Cortex of kidney (tissue), 1 donor: ENCODE measurements at places on chromosomes 4 and X.

DNA sequence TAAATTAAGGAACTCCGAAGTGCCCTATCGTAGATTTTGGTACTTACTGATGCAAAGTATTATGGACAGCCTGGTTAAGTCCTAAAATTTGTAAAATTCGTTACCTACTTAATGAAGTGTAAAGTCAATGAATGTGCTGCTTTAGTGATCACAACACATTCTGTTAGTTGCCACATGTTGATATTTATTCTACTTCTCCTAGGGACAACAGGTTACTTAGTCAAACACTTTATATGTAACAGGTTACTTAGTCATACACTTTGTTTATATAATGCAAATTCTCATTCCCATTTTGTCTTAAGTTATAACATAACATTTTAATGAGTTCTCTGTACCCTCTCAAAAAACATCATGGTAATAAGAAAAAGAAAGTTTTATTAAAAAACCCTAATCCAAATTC is 643.0 kb upstream of the FTHL17 start:
- DNase-seq: no peak

DNA sequence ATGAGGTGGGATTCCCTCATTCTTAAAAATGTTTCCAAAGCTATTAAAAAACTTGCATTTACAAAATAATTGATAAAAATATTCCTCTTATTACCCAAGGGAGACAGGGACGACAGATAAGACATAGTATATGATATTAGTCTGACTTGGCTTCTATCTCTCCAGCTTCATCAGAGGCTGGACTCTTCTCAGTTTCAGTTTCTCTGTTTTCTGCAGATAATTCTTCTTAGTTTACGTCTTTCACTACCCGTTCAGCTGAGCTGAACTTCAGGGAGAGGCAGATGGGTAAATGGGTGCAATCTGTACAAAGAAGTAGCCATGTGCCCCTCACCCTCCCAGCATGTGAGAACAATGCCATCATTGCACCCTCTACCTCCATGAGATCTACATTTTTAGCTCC is 214.0 kb upstream of the SLIT2 start:
- DNase-seq: no peak

DNA sequence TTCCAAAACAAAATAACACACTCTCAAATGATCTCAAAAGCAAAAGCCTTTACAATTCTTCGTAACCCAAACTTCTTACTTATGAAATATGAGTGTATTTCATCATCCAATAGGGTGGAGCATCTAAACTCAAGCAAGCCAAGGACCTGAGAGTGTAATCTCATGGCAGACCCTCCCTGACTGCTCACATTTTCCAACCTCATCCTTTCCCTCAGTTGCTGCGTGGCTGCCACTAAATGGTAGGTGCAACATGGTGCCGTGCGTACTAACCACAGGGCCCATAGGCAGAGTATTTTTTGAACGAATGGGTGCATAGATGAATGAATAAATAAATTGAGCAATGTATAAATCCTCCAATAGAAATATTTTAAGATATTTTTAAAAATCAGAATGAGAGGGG is 45.4 kb downstream of the TTC29 start:
- no peak for DNase-seq

- DNase-seq: no peak
These were observed 127.3 kb upstream of the STK26 start for GRCh38 chrX:131895807-131896206.

- DNase-seq: no peak
These were observed 48.9 kb downstream of the C4orf50 start for GRCh38 chr4:5969336-5969735.

GRCh38 chr4:107219681-107220080 is 183.6 kb upstream of the DKK2 start:
- no peak for DNase-seq

DNA sequence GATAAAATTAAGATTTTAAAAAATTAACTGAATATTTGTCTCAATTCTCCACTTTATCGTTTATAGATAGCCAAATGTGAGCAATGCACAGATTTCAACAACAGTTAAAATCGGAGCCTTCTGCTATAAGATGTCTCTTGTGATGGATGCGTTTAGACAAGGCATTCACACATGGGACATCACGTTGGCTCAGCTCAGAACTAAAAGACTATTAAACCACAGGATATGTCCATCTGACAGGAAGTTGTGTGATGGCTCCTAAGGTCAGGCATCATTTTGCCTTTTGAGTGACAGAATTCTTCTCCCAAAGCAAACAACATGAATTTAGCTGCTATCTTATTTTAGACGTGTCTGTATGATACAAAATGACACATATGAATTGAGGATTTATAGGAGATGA is 17.3 kb upstream of the VCX3B start:
- no peak for DNase-seq

- DNase-seq: no peak
These were observed 334.6 kb upstream of the CPEB2 start for GRCh38 chr4:14667624-14668151.

DNA sequence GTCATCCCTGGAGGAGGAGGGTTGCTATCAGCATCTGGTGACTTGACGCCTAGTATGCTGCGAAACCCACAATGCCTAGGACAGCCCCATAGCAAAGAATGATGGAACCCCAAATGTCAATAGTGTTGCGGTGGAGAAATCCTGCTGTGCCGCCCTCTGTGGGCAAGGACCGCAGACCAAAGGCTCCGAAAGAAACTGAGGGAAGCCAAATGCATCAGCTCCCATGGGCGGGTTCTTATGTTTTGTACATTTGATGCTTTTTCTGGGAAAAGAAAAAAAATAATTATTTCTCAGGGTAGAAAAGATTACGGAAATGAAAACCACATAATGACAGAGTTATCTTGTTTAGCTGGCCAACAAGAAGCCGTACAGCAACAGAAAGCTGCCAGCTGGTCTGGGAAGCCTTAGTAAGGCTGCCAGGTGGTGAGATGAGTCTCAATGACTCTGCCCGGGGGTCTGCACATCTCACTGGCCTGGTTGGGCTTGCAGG is 95.0 kb upstream of the TBL1X start:
- DNase-seq: no peak

DNA sequence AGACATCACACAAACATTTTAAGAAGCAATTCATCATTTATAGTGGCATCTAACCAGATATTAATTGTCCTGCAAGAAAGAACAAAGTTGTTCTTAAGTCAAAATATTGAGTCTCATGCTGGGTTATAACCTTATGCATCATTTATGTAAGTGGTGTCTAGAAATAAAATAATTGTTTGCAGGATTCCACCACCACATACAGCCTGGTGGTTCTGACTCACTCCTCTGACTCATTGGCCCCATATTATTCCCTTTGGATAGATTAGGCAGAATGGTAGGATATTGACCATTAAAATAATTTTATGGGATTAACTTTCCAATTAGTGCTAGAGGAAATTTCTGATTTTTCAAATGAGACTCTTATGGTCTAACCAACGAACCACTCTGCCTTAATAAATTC is 384.5 kb downstream of the GRXCR1 start:
- DNase-seq: no peak

DNA sequence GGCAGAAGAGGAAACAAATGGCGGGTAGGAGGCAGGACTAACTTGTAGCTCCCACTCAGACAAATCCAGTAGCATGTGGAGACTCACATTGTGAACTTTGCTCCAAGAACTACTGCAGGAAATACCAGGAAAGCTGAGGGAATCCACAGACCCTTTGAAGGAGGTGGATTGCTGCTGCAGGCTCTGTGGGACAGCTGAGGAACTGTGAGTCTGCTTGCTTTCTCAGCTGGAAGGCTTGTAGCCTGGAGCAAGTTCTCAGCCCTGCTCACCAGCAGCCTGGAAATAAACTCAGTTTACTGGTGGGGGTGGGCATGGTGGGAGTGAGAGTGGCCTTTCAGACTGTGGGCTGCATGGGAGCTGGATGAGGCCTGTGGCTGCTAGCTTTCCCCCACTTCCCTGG is 16.0 kb downstream of the RTL3 start:
- DNase-seq: no peak

GRCh38 chr4:38559374-38559773 is 104.6 kb upstream of the KLF3 start:
- DNase-seq: no peak

- DNase-seq: no peak
These were observed 21.9 kb downstream of the ATP2B3 start for GRCh38 chrX:153539171-153539978.

DNA sequence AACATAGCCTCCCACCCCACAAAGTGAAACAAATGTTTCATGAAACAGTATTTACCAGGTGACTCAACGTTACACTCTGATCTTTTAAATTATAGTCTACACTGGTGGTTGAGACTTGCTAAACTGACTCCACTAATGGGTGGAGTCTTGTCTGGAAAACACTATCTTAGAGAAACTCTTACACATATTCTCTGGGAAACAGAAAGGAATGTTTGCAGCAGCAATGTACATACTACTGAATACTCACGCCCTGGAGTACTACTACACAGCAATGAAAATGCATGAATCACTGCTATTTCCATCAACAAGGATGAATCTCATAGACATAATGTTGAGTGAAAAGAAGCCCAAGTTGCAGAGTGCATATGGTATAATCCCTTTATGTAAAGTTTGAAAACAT is 208.5 kb upstream of the IGFBP7 start:
- no peak for DNase-seq

DNA sequence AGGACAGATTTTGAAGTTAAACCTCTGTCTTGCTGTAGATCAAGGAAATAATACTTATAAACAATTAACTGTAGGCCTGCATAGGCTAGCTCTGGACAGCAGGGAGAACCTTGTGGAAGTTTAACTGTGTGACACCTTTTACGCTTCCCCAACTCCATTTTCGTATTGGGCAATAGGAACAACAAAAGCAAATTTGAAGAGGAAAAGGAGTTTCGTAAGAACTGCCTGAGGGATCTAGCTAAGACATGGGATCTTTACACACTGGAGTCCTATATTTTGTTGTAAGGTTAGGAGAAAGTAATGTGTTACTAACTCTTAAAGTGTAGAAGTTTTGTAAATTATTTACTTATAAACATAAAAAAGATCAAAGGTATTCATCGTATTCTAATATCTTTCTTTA is 324.9 kb upstream of the CASK start:
- no peak for DNase-seq

DNA sequence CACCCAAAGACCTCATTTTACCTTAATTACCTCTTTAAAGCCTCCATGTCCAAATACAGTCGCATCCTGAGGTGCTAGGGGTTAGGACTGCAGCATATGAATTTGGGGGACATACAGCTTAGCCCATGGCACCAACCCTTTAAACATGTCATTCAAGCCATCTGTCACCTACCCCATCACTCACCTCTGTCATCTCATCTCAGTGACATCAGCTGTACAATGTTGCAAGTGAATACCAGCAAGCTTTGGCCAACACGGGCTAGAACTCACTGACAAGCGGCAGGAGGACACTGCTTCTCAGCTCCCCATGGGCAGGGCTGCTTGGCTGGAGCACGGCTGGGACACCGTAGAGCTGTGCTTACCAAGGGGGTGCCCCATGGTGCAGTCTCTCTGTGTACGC is 107.5 kb downstream of the STK32B start:
- DNase-seq: no peak

GRCh38 chr4:8710416-8710815 is 117.9 kb downstream of the CPZ start:
- no peak for DNase-seq
